ENCODE measurements at places on chromosomes 2 and 18. TPM values are rescaled to one million over a fixed set of nuclear protein-coding genes. Genes with fewer than 3 reads are reported as not detected.

DNAJC5G gene
- polyA plus RNA-seq: not detected

SCN2A gene
- polyA plus RNA-seq: 7.3 TPM

TPO gene
- not detected for polyA plus RNA-seq

FIGLA gene
- polyA plus RNA-seq: not detected

UGT1A10 gene
- polyA plus RNA-seq: not detected

PLEKHM3 gene
- 1.9 TPM for polyA plus RNA-seq

EVX2 gene
- polyA plus RNA-seq: not detected

SLC16A14 gene
- polyA plus RNA-seq: 0.90 TPM

GRCh38 chr2:121297217-121297830 is 12.3 kb upstream of the TFCP2L1 start:
- H3K36me3 ChIP-seq: no peaks in the 10 kb centered on the region
- H3K27ac ChIP-seq: no peak overlapping the region
- H3K4me3 ChIP-seq: no peak overlapping the region
- peak; percentile 79 for DNase-seq
- H3K4me1 ChIP-seq: no peaks in the 10 kb centered on the region

DNA sequence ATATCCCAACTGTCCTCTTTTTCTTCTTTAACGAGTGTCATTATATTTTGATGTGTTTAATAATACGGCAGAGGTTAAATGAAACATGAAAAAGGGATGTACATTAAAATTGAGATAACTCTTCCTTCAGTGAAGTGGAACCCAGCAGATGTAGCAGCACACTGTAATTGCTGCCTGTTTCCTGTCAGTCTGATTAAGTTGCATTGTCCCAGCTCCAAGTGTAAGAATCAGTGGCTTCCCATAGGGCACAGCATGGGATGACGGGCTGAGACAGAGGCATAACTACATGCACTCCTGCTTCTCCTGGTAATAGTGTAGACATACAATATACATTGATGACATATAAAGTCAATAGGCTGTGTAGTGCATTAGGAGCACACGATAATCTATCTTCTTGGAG is 175.8 kb upstream of the TCF4 start:
- no peaks in the 10 kb centered on the region for H3K27me3 ChIP-seq
- peak; percentile 54 for DNase-seq
- H3K27ac ChIP-seq: no peak overlapping the region
- no peak overlapping the region for H3K4me3 ChIP-seq
- no peaks in the 10 kb centered on the region for H3K36me3 ChIP-seq
- peaks cover 14% of the 10 kb centered on the region for H3K4me1 ChIP-seq

- H3K4me3 ChIP-seq: no peak overlapping the region
- no peaks in the 10 kb centered on the region for H3K36me3 ChIP-seq
- DNase-seq: no peak
- H3K4me1 ChIP-seq: no peaks in the 10 kb centered on the region
Measured at GRCh38 chr18:11336241-11336640, 186.9 kb upstream of the PIEZO2 start.

DNA sequence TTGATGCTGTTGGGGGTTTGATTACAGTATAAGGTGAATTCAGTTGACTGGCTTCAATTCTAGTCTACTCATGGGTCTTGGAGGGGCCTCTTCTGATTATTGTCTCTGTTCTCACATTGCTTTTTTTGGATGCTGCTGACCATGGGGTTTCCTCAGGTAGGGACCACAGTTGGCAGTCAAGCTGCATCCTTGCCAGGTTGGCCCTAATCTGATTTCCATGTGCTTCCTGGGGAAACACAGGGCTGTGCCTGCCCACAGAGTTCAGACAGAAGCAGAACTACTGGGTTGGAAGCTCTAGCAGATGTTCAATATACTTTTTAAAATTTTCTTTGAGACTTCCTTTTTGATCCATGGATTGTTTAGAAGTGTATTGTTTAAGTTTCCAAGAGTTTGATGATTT is 227.3 kb downstream of the XIRP2 start:
- no peak overlapping the region for H3K4me3 ChIP-seq
- no peaks in the 10 kb centered on the region for H3K4me1 ChIP-seq
- DNase-seq: no peak
- H3K36me3 ChIP-seq: no peaks in the 10 kb centered on the region
- H3K27ac ChIP-seq: no peak overlapping the region
- no peaks in the 10 kb centered on the region for H3K27me3 ChIP-seq

DNA sequence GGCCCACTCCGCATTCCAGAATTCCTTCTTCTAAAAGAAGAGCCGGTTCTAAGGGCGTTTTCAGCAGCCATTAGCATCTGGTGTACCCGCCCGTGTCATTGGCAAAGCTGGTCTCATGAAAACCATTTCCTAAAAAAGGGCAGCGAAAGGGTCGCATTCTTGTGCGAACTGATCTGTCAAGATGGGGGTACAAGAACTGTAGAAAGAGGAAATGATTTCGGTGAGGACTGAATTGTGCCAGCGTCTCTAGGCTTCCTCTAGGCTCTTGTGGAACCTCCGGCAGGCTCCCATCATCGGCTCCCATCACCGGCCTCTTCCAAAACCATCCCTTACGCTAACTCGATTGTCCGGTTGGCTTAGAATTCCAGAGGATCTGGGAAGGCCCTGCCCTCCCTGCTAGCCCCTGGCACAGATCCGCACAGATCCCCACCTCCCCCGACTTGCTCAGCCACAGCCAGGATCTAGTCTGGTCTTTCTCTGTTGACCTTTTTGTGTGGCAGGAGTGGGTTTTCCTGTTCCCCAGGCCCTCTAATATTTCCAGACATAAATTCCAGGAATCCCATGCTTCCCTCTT is 1.3 kb downstream of the RAB31 start:
- no peak overlapping the region for H3K27ac ChIP-seq
- peak overlapping the region; percentile 63 for H3K4me3 ChIP-seq
- H3K4me1 ChIP-seq: peaks cover 4% of the 10 kb centered on the region
- no peaks in the 10 kb centered on the region for H3K36me3 ChIP-seq

DNA sequence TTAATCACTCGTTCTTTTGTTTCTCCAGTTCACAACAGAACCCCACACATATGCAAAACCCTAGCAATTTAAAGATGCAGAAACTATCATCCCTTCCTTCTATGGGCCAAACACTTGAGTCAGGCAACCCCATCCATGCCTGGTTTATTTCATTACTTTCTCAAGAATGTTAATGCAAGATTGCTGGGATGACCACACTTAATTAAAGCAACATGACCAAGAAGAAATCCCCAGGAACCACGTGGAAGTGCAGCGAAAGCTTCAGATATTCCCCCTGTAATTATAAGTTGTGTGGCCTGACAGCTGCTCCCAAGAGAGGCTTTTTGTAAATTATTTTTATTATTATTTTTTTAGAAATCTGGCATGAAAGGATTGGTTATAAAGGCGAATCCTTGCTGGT is 246.2 kb upstream of the ID2 start:
- no peak overlapping the region for H3K27ac ChIP-seq
- DNase-seq: no peak
- H3K27me3 ChIP-seq: no peaks in the 10 kb centered on the region
- H3K36me3 ChIP-seq: no peaks in the 10 kb centered on the region
- peaks cover 4% of the 10 kb centered on the region for H3K4me1 ChIP-seq

DNA sequence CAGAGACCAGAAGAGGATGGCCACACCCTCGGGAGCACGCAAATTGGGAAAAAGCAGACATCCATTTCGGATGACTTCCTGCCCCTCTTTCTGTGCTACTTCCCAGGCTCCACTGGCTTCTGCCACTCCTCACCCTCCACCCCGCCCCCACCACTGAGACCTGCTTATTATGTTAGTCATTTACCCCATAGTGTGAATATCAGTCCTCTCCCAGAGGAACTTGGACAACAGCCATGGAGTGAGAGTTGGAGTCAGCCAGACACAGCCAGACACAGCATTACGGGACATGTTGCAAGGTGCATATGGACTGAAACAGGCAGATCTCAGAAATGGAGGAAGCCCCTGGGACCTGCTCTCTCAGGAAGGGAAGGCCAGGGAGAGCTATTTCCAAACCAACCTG is 51.8 kb downstream of the CTIF start:
- no peaks in the 10 kb centered on the region for H3K27me3 ChIP-seq
- DNase-seq: no peak
- peaks cover 47% of the 10 kb centered on the region for H3K4me1 ChIP-seq
- peak overlapping the region; percentile 71 for H3K27ac ChIP-seq

DNA sequence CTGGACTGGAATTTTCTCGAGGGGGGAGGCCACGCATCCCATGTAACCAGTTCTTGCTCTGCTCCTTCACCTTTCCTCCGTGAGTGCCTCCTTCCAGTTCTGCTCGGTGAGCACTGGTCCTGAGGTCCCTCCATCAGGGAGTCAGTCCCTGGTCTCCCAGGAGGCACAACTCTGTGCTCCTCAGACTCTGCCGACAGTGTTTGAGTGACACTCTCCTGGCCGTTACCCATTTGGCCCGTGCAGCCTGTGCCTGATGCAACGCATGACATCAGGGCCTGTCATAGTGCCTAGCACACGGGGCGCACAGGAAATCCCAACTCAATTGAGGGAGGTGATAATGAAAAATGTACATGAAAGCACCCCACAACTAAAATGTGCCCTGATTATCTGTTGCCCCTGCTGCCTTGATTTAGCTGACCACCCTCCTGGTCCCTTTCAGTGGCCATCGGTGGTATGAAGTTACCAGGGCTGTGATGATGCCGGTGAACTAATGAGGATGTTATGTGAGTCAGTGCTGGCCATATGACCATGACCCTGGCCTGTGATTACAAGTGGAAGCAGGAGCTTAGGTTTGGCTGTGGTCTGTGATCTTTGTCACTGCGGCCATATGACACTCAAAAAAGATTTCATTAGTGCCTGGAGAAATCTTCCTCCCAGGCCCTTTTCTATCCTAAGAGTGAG is 144.6 kb downstream of the TDRD15 start:
- H3K27ac ChIP-seq: peak overlapping the region; percentile 63
- H3K4me3 ChIP-seq: no peak overlapping the region
- DNase-seq: no peak
- no peaks in the 10 kb centered on the region for H3K27me3 ChIP-seq

DNA sequence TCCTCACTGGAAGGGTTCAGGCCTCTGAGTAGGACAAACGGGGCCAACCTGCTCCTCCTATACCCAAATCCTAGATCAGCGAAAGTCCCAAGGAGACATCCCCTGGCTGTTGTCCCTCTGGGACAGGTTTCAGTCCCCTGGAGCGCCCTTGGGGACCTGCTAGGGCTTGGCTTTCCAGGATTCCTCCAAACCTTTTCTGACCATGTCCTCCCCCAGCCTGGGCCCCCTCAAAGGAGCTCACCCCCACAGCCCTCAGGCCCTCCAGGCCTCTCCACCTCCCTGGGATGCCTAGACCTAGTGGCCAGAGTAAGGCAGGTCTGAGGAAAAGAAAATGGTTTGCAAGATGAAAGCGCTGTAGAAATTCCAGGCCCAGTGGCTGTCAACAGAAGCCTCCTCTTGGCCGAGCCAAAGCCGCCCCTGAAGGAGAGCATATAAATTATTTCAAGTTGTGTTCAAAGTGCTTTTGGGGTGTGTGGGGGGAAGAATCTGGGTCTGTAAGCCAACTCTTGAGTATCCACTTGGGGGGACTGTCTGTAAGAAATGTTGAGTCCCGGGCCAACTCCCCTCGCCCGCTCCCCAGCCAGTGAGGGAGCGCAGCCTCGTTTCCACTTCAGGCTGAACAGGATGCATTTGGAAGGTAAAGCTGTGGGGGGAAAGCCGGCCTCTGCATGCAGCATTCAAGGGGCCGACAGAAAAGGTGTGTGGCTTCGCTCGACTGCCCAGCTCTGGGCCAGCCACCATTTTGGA is 158.6 kb downstream of the DYSF start:
- no peaks in the 10 kb centered on the region for H3K36me3 ChIP-seq
- no peak overlapping the region for H3K27ac ChIP-seq
- H3K27me3 ChIP-seq: no peaks in the 10 kb centered on the region
- no peaks in the 10 kb centered on the region for H3K4me1 ChIP-seq

DNA sequence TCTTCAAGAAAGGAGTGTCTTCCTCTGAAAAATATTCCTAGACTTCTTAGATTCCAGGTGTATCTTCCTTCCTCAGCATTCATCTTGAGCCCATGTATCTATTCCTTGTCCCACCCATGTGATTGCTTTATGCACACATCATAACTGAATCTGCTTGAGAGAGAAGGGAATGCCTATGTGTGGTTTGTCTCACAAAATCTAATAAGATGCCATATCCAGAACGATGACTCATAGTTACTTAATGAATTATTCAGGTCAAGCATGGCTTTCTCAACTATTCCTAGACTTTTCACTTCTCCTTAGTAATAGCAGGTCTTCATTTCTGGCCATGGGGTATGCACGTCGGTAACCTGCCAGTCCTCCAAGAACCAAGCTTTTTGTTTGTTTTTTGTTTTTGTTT is 121.8 kb downstream of the SETBP1 start:
- DNase-seq: no peak
- peak overlapping the region; percentile 17 for H3K27ac ChIP-seq
- no peaks in the 10 kb centered on the region for H3K4me1 ChIP-seq
- no peaks in the 10 kb centered on the region for H3K36me3 ChIP-seq
- no peak overlapping the region for H3K4me3 ChIP-seq

GRCh38 chr2:47569658-47570475 is 166.9 kb downstream of the MSH2 start:
- DNase-seq: peak; percentile 82
- H3K27ac ChIP-seq: no peak overlapping the region
- H3K4me1 ChIP-seq: no peaks in the 10 kb centered on the region
- H3K27me3 ChIP-seq: peaks cover 73% of the 10 kb centered on the region
- no peak overlapping the region for H3K4me3 ChIP-seq

DNA sequence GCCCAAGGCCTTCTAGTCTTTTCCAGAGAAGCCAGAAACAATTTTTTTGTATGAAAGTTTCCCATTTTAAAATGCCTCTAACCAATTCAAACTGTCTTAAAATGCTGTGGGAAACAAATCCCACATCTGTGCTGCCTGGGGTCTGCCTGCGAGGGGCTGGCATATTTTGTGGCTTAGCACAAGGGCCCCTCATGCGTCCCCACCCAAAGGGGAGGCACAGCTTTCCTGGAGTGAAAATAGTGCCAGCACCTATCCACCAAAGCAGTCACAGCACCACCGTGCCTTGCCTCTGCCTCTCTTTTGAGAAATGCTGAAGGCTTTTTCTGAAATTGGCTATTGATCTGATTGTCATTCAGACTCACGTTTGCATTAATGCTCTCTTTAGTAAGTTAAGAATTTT is 22.2 kb upstream of the GNAL start:
- no peak overlapping the region for H3K4me3 ChIP-seq
- no peak overlapping the region for H3K27ac ChIP-seq
- peaks cover 78% of the 10 kb centered on the region for H3K27me3 ChIP-seq

DNA sequence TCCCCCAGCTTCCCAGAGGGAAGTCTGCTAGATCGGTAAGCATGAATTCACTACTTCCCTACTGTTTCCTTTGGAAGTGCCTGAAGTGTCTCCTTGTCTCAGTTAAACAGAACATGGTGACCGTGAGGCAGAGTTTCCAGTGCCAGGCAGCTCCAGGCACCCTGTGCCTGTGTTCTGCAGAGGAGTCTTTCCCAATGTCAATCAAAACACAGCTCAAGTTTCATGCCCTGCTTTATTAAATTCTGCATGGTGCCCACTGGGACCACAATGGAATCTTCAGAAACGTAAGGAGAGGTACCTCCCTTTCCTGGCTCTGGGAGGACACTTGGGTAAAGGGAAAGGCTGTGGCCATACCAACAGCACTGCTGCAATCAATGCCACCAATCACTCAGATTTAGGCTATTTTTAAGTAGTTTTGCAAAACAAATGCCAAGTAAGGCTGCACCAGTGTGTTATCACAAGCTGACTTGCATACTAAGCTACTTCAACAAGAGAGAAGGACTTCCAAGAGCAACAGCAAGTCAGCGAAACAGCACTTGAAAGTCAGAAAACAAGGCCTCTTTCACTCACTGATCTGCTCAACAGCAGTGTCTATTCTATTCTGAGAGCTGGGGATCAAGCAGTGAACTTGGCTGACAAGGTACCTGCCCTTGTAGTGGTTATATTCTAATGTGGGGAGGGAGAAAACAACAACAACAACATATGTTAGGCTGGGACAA is 14.9 kb downstream of the LPIN2 start:
- H3K36me3 ChIP-seq: peaks cover 7% of the 10 kb centered on the region
- DNase-seq: no peak
- no peak overlapping the region for H3K4me3 ChIP-seq

Data from SK-N-SH (cell line).